ENCODE measurements at places on chromosomes 11 and 22.

DNA sequence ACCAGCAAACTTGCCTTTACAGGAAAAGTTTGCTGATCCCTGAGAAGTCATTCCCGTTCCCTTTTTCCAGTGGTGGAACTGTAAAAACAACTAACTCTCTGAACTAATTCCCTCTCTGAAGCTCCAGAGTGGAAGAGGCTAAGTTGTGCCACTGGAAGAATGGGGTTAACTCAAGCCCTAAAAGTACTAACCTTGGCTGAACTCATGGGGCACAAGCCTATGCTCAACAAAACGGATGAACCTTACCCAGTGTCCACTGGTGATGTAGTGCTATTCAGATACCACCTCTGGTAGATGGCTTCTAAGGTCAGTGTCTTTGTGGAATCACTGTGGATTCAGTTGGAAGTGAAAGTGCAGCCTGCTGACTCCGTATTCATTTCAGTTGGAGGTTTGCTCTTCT is 59.9 kb upstream of the GNAZ start:
- DNase-seq, result no peak

DNA sequence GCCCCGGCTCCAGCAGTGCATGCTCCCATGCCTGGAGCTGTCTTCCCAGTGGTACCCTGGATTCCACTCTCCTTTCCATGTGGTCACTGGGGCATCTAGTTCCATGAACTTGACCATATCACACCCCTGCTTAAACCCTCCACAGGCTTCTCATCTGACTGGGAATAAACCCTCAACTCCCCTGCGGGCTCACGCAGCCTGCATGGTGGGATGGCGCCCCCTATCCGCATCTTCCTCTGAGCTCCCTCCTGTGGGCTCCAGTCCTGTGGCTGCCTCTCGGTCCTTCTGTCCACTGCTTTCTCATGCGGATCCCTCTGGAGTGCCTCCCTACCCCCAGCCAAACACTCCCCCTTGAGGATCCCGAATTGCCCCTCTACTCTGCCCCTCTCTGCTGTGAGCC is 41.4 kb upstream of the TTLL12 start:
- DNase-seq, result peak; percentile 14

- DNase-seq, result no peak
Observed at GRCh38 chr22:35619336-35620094, 2.4 kb upstream of the MB start.

- DNase-seq, result no peak
Observed at GRCh38 chr22:37148742-37149665, 712 bp downstream of the IL2RB start.

GRCh38 chr11:17525570-17525969 is 18.6 kb downstream of the USH1C start:
- no peak for DNase-seq

DNA sequence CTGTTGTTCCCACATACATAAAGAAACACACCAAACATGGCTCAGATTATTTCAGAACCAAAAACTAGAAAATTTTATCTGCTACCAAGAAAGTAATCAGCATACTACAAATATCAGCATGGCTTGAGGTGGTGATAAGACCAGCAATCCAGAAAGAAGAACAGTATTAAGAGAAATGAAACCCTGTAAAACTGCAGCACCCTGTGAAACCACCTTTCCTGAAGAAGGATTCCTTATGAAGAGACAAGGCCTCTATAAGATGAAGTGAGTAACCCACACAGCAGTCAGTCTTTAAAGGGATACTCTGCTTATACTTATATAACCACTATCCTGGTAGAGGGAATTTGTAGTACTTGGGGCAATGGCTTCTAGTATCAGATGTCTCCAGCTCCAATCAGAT is 49.9 kb downstream of the RSF1 start:
- DNase-seq, result no peak

GRCh38 chr22:46327691-46328465 is 7.6 kb upstream of the TRMU start:
- DNase-seq, result no peak

Data from inflammatory macrophage treated with lipopolysaccharide for 4 hours (primary cell).